ENCODE measurements at places on chromosomes 5 and 9.
A peak's percentile ranks its signal among the peaks of the same experiment; 100 is the strongest.

DNA sequence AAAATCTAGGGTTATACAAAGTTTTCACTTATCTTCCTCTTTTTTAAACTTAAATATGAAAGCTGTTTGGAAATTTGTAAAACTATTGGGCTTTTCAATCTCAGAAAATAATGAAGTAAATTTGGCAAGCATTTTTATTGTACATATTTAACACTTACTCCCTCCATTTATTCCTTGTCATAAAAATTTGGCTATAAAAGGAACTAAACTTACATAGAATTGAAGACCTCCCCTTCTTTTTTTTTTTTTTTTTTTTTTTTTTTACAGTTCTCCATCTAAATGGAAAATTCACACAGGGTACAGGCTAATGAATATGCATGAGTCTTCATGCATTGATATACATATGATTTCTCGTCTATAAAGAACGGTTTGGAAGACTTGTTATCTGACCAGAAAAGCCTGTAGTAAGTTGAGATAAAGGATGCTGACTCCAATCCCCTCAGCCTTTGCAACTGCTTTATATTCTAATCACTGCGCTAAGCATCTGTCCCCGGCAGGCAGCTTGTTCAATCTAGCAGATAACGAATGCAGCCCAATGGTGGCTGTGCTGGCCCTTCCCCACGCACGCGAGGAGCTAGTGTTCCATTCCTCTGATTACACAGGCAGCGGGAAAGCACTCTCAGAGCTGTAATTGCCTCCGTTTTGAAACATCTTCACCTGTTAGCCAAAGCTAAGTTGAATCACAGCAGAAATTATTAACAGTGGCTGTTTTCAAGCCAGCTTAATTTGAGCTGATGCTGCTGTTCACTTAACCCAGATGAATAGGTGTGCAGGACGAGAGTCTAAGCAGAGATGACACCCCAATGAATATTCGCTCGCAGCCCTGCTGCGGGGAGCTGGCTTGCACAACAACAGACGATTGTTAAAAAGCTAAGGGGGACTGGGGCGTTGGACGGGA lies 453.8 kb upstream of the ZNF608 start:
- DNase-seq = no peak

DNA sequence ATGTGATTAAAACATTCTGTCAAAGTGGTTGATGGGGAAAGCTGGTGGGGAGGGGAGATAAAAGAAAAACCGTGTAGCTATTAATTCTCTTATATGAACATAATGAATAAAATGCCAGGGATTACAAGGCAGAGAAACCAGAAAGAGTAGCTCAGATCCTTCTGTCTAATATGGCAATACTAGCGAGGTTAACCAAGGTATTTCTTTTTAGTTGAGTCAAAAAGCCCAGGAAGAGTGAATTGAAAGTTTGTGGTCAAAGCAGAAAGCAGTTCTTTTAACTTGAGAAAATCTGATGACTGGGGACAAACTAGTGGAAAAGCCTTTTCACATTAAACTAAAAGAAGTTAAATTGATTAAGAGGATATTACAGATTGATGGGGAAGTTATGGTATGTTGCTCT lies 76.0 kb downstream of the ERBIN start:
- no peak for DNase-seq

DNA sequence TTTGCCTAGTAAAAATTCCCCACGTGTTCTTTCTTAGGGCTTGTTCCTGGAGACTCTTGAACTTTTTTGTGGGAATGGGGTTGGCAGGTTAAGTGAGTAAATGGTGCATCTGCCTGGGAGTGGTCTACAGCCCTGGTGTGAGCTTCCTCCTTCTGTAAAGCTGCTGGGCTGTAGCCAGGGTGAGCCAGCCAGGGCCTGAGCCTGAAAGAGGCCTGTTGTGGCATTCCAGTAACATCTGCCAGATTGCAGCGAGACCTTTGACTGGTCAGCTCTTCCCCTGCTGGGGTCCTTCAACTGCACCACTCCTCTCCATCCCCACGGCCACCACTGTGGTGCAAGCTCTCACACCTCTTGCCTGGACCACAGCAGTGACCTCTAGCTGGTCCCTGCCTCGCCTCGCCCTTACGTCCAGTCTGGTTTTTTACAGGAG lies 47.5 kb downstream of the SLC22A5 start:
- no peak for DNase-seq

DNA sequence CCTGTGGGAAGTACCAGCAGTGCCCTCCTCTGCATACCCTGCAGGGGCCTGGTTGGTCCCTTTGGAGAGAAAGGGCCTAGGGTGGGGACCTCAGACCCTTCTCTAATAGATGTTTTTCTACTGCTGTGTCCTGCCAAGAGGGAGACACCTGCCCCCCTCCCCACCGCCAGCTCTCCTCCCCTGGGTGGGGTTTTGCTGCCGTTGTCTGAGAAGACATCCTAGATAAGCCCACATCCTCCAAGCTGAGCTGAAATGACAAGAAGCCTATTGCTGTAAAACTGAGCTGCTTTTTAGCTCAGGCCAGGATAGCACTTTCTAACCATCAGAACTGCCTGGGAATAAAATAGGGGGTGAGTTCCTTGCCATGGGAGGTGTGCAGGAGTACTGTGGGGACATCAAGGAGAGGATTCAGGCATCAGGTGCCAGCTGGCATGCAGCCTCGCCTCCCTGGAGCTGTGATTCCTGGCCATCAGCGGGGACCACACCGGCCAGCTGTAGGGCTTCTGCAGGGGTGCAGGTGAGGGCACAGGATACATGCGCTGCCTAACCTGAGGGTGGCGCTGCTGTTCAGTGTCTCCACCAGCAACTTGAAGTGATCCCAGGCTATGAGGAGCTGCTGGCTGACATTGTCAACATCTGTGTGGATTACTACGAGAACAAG lies 37.9 kb downstream of the CYFIP2 start:
- DNase-seq = peak; percentile 29

GRCh38 chr5:128896675-128897074 lies 68.6 kb upstream of the SLC27A6 start:
- no peak for DNase-seq

GRCh38 chr9:2332663-2333062 lies 288.9 kb upstream of the VLDLR start:
- no peak for DNase-seq

DNA sequence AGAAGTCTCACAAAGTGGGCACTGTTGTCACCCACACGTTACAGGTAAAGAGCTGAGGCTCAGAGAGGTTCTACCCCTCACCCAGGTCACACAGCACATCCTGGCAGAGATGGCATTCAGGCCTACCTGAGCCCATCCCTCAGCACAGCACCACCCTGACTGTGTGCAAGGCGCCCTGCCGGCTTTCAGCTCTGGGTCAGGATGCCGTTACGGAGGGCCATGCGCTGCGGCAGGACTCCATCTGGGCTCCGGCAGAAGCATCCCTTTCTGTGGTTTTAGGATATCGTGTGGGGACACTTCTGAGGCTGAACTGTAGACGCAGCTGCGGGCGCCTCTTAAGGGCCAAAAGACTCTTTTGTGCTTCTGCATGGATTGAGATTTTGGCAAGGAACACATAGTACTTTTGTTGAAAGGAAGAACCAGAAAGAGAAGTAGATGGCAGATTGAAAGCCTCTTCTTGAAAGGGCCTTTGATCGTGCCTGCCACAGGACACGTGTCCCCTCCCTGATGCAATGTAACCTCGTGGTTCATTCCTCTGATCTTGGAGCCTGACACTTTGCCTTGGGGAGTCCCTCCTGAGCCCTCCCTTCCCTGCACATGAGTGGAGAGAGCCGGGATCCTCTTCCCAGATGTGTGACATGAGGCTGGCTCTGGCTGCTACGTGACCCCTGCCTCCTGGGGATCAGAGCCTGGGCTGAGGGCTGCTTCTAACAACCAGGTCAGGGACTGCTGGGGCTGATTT lies 31.3 kb downstream of the USP20 start:
- peak; percentile 54 for DNase-seq

DNA sequence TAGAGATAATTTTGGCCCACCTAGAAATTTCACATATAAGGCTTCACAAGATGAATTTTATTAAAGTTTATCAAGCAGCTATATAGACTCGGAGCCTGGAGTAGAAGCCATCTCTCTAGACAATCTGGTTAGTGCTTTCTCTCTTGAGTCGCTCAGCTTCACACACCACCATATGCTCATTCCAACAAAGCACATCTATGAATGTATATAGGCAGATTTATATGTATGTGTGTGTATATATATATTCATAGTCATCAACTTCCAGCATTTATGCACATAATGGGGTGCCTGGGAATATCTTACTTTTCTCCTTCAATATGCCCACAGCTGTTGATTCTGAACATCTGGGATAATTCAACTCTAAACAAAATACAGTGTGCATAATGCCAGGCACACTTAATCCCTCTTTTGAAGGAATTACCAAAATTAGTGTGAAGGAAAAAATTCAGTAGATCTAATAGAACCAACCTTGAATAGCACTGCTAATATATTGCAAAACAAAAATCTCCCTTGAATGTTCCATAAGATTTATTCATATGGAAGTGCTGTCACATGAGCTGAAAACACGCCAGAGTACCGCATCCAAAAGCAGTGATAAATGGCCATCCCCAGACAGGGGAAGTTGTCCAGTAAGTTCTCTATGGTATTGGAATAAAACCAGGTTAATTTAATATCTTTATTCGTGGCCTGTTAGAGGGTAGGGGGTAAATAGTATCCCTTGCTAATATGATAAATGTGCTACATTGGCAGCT lies 56.0 kb upstream of the MOCS2 start:
- no peak for DNase-seq

DNA sequence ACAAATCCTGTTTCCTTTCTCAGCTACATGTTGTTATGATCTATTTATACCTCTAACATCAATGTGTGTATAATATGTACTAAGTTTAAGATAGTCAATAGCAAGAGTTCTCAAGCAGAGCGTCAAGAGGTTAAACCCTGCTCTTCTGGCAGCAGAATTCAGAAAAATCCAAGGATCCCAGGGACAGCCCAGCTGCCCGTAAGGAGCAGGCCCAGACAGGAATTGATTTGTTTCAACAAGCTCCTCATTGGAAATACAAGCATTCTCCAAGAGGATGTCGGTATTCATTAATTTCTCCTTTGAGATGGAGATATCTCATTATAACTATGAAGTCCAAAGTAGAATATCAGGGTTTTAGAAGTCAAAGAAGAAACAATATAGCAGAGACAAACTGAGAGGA lies 14.9 kb downstream of the EFNA5 start:
- no peak for DNase-seq

GRCh38 chr9:122020398-122020797 lies 72.7 kb downstream of the TTLL11 start:
- DNase-seq = no peak

DNA sequence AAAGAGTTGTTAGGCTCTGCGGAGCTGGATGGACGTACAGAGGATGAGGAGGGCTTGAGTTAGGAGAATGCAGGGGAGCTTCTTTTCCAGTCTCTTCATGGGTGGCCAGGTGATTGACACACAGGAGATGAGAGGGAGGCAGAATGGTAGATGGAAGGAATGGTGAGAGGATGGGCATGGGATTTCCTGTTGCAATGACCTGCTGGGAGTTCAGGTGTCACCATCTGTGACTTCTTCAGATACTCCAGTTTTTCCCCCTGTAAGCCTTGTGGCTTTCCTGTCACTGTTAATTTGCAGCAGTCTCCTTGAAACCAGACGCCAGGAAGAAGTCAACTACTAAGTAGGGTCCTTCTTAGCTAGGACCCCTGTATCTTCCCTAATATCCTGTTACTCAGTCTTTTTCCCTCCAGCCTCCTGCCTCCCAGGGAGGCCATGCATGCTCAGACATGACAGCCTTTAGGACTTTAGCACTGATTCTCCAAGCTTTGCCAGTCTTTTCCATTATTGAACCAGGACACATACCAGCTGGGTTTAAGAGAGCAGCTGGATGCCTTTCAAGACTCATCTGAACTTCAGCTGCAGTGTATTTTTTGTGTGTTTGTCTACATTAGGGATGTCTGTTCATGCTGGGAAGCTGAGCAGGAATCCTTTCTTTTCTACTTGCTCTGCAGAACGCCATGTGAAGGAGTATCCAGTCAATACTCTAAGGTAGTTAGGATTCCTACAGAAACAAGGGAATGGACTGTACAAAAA lies 67.2 kb upstream of the CD180 start:
- no peak for DNase-seq

GRCh38 chr9:94289691-94290090 lies 30.6 kb downstream of the ZNF169 start:
- DNase-seq = no peak

DNA sequence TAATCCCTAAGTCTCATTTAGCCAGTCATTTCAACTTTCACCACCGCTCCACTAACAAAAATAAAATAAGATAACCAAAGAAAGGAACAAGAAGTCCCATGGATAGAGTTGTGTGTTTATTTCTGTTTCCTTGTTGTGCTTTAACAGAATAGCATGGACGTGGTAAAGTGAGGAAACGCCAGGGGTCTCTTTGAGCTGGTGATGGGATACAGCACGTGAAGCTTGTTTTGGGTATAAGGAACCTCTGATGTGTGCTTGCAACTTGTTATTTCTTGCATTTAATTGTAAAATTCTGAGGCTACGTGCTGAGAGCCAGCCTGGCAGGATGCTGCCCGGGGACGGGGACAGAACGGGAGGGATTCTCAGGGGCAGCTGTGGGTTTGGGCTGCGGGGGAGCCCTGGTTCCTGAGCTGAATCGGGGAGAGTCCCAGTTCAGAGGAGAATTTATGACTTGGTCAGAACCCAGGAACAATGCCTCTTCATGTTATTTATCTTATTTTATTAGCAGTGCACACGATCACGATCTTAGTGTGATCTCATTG lies 63.4 kb downstream of the ANKRD33B start:
- DNase-seq = no peak

DNA sequence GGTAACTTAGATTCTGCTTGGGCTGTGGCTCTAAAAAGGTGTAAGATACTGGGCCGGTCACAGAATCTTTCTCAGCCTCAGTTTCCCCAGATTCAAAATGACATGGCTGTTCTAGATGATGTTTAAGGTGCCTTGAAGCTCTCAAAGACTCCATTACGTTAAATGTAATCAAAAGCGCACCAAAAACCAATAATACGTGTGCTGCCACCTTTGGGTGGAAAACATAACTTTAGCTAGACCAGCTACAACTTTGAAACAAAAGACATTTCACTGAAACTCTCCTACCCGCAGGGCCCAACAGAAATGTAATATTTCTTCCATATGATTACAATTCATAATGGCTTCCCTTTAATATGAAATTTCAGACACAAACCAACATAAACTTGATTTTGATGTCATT lies 35.0 kb upstream of the PCSK5 start:
- no peak for DNase-seq

GRCh38 chr5:156591631-156592030 lies 258.5 kb upstream of the PPP1R2B start:
- no peak for DNase-seq

- no peak for DNase-seq
Observed at GRCh38 chr5:53642061-53642460, 81.6 kb downstream of the NDUFS4 start.
